ENCODE measurements at places on chromosomes 2 and 18.
A peak's percentile ranks its signal among the peaks of the same experiment; 100 is the strongest.

GRCh38 chr2:111665011-111665410, 219.0 kb downstream of the ANAPC1 start:
- no peak for DNase-seq

- DNase-seq = no peak
These were observed 229.4 kb downstream of the PID1 start for GRCh38 chr2:229041691-229042090.

DNA sequence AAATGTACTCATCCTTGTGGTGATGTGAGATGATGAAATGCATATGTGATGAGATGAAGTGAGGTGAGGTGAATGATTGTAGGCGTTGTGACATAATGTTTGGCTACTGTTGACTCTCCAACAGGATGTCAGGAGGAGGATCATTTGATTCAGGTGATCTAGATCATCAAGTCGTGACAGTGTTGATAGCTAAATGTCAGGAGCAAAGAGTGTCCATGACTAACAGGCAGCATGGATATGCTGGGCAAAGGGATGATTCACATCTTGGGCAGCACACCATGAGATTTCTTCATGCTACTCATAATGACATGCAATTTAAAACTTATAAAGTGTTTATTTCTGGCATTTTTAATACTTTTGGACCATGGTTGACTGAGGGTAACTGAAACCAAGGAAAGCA, 40.2 kb upstream of the UBXN4 start:
- no peak for DNase-seq

GRCh38 chr18:75209951-75210258, 692 bp upstream of the TSHZ1 start:
- no peak for DNase-seq

GRCh38 chr2:37318401-37318800, 6.2 kb downstream of the PRKD3 start:
- no peak for DNase-seq

DNA sequence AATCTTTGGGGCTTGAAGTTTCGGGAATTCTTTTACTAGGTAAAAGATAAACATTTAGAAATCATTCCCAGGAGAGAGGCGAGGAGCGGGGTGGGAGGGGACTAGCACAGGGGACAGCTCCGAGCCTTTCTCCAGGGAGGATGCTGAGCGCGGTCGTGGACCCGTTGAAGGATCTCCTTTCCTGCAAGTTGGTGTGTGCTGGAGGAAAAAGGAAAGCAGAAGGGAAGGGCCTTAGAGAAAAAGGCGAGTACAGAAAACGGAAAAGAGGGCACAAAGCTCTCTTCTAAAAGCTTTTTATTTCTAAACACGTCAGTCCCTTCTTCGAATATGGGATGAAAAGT, 640 bp downstream of the SLC39A6 start:
- DNase-seq = no peak

- peak; percentile 52 for DNase-seq
These were observed 271.8 kb downstream of the NEDD4L start for GRCh38 chr18:58315739-58316215.

DNA sequence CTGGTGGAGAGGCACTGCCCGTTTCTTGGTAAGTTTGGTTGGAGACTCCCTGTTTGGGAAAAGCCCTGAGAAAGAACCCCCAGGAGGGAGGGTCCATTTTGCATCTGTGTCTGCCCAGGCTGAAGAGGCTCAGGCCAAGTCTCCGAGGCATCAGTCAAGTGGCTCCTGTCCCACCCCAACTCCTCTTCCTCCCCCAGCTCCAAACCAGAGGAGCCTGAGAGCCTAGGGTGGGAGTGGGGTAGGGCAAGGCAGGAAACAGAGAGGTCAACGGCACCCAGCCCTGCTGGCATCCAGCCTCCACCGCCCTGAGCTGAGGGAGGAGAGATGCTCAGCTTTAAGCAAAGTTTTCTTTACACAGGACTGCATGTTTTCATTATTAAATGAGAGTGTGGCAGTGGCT, 38.2 kb downstream of the CYP27C1 start:
- no peak for DNase-seq

- DNase-seq = no peak
These were observed 527.5 kb downstream of the GALR1 start for GRCh38 chr18:77777163-77777562.

DNA sequence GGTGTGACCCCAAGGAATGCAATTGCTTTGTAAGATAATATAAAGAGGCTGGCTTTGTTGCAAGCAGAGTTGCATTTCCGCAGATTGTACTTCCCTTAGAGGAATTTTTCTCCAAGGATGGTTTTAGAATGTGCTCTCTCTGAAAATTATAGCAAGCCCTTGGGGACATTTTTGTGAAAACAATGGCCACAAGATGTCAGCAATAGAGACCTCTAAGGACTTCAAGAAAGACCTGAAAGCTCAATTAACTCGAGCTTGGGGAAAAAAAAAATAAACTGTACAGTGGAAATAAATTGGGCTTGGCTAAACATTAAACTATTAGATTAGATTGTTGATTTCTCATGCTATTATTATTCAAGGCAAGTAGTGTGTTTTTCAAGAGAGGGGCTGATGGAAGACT, 81.3 kb upstream of the KYNU start:
- no peak for DNase-seq

GRCh38 chr2:12726271-12726670, 9.5 kb downstream of the TRIB2 start:
- no peak for DNase-seq

- no peak for DNase-seq
These were observed 26.3 kb upstream of the CRIM1 start for GRCh38 chr2:36329251-36329650.

DNA sequence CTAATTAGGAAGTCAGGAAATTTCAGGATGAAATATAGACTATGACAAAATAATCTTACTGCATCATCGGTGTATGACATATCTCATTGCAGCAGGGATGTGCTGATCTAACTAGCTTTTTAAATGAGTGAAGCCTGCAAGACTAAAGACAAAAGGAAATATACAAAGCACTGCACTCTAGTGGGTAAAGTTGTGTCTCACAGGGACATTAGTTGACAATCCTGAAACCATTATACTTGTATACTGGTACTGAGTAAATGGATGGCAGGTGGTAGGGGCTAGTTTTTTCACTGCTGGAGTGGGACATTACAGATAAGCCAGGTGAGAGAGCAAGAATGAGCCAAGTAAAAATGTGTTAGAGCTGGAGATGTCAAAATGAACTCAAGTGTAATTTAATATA, 317.5 kb upstream of the RAB6C start:
- DNase-seq = no peak

DNA sequence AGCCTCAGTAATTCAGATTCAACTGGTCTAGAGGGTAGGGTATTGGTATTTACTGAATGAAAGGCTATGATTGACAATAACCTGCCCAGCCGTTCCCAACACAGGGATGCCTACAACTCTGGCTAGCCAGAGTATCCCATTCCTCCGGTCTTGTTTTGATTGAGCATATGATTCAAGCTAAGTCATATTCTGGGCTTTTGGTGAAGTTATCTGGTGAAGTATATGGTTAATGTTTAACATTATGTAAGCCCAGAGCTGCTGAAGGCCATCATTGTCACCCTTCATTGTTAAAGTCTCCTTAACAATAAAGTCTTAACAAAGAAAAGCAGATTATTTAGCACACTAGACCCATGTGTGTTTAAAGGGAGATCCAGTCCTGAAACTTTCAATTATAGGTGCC, 152.6 kb downstream of the EXOC6B start:
- DNase-seq = no peak

GRCh38 chr2:3461801-3462492, 57.4 kb downstream of the ADI1 start:
- no peak for DNase-seq

GRCh38 chr18:77173275-77174030, 40.9 kb upstream of the MBP start:
- DNase-seq = no peak

Measured in left ventricle myocardium superior (tissue), 1 donor.